ENCODE measurements at places on chromosomes 11 and 22. TPM values are rescaled to one million over a fixed set of nuclear protein-coding genes. Genes with fewer than 3 reads are reported as not detected.

BATF2 gene
- 7.5 TPM for total RNA-seq

UBQLN3 gene
- total RNA-seq, result 0.14 TPM

EWSR1 gene
- total RNA-seq, result 149 TPM

UBTFL1 gene
- total RNA-seq, result not detected

SF3A1 gene
- 164 TPM for total RNA-seq

MMP12 gene
- 0.75 TPM for total RNA-seq

PGA5 gene
- total RNA-seq, result not detected

OR8J3 gene
- total RNA-seq, result not detected

DNA sequence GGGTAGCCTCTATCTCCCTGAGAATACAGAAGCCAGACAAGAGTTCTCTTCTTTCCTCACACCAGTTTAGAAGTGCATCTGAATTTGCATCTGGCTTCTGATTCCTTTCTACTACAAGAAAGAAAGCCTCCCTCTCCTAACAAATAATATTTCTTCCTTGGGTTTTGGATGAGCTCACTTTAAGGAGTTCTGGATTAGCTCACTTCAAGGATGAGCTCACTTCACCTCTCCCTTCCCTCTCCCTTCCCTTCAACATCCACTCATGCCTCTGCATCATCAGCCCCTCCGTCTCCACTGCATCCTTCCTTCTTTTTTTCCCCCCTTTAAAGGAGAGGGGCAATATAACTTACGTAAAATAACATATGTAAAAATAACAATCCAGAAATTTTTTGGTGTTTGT is 1.6 kb upstream of the MTNR1B start:
- H3K4me1 ChIP-seq, result no peaks in the 10 kb centered on the region
- no peak overlapping the region for H3K27ac ChIP-seq
- H3K4me3 ChIP-seq, result no peak overlapping the region
- peaks cover 15% of the 10 kb centered on the region for H3K27me3 ChIP-seq

DNA sequence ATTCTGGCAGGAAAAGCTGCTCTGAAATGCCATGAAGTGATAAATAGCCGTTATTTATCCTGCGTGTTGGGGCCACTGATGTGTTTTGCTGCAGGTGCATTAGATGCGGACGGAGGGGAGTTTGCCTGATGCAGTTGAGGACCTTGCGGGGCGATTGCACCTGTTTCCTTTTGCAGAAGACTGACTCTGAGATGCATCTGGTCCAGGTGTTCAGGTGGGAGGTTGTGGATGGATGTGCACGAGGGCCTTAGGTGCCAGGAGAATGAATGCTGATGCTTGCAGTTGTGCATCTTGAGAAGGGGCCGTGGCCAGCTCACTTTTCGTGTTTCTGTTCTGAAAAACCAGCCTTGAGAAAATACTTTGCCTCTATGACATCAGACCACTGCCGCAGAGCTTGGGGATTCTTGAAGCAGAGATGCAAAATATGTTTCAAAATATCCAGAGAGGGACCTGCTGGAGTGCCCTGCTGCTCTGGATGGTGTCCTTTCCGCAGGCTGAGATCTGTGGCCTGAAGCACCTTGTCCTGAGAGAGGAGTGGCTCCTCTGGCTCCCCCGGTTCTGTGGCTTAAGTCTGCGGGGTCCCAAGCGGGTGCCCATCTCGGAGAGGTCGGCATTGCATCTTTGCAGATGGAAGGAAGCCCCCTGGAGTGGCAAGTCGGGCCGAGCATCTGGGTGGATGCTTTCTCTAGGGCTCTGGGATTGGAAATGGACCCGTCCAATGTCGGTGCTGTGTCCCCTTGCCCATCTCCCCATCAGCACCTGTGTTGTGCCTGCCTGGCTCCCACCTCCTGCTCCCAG is 1031.1 kb downstream of the TBC1D22A start:
- no peaks in the 10 kb centered on the region for H3K36me3 ChIP-seq
- DNase-seq, result no peak
- H3K4me1 ChIP-seq, result no peaks in the 10 kb centered on the region
- H3K27ac ChIP-seq, result no peak overlapping the region

DNA sequence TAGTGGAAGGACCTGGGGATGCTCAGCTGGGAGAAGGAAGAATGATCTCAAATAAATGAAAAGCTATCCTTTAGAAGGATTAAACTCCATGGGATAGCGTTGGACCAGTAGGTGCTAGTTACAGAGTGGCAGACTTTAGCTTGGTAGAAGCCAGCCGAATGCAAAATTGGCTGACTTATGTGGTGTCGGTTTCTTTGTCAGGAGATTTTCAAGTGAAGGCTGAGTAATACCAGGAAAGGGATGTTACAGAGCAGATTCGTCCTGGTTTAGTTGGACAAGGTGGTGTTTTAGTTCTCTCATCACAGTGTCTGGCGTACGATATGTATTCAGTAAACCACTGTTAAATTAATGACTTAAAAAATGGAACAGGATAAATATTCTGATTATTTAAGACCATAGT is 26.0 kb downstream of the FDX1 start:
- no peak for DNase-seq
- no peaks in the 10 kb centered on the region for H3K27me3 ChIP-seq
- peaks cover 35% of the 10 kb centered on the region for H3K36me3 ChIP-seq
- H3K4me3 ChIP-seq, result no peak overlapping the region
- no peak overlapping the region for H3K27ac ChIP-seq

DNA sequence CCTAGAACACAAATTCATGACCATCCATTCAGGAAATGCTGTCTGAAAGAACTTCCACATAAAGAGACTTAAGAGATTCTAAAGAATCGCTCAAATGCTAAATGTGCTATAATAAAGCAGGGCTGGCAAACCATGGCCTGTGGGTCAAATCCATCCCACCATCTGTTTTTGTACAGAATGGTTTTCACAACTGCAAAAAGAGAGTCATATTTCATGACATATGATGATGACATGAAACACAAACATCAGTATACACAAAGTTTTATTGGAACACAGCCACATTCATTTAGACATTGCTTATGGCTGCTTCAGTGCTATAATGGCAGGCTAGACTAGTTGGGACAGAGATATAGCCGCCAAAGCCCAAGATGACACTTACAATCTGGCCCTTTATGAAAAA is 85.1 kb downstream of the RRAS2 start:
- no peak for DNase-seq
- no peak overlapping the region for H3K4me3 ChIP-seq
- H3K4me1 ChIP-seq, result peaks cover 6% of the 10 kb centered on the region
- no peaks in the 10 kb centered on the region for H3K36me3 ChIP-seq

DNA sequence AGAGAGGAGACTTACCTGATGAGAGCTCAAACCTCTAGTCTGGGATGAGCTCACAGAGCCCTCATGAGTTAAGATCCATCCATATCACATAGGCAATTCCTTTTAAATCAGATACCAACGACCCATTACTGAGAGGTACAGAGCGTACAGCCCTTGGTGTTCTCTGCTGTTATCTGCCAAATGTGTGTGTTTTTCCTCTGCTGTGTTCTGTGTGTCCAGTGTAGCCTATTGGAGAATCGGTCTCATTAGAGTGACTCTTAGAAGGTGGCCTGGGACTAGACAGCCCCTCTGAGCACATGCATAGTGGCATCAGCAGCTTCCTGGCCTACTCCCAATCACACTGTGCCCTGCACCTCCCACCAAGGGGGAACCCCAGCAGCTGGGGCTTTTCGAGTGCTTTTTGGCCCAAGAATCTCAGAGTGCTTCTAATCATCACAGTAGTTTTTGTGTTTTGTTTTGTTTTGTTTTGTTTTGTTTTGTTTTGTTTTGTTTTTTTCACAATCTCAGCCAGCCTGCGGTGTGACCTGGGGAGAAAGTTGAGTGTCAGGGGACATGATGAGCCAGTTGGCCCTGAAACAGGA is 25.4 kb downstream of the TP53AIP1 start:
- no peaks in the 10 kb centered on the region for H3K27me3 ChIP-seq
- H3K4me3 ChIP-seq, result no peak overlapping the region

- no peak overlapping the region for H3K27ac ChIP-seq
- no peak overlapping the region for H3K4me3 ChIP-seq
- DNase-seq, result no peak
- peaks cover 1% of the 10 kb centered on the region for H3K36me3 ChIP-seq
- peaks cover 2% of the 10 kb centered on the region for H3K4me1 ChIP-seq
Measured at GRCh38 chr11:35800970-35801953, 138.7 kb downstream of the TRIM44 start.

DNA sequence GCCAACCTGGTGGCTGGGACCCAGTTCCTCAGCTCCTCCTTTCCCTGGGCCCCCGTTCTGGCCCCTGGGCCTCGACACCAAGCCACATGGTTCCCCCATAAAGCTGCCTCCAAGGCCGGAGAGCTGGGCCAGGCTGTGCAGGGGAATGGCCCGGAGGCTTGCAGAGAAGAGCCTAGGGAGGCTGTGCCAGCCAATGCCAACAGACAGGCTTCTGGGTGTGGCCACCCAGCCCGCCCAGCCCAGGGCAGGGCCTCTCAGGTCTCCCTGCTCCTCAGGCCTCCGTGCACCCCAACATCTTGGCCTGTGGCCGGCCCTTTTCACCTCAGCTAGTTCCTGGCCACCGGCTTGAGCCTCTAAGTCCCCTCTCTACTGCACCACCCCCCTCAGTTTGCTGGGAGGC is 17.4 kb upstream of the FLRT1 start:
- H3K27ac ChIP-seq, result no peak overlapping the region
- H3K36me3 ChIP-seq, result no peaks in the 10 kb centered on the region
- no peaks in the 10 kb centered on the region for H3K27me3 ChIP-seq
- H3K4me3 ChIP-seq, result no peak overlapping the region
- no peaks in the 10 kb centered on the region for H3K4me1 ChIP-seq

GRCh38 chr11:58796333-58796732 is 48.2 kb downstream of the GLYATL2 start:
- no peak for DNase-seq
- no peaks in the 10 kb centered on the region for H3K27me3 ChIP-seq
- no peaks in the 10 kb centered on the region for H3K4me1 ChIP-seq
- H3K4me3 ChIP-seq, result no peak overlapping the region
- no peak overlapping the region for H3K27ac ChIP-seq
- H3K36me3 ChIP-seq, result no peaks in the 10 kb centered on the region

- H3K27ac ChIP-seq, result peak overlapping the region; percentile 96
- peak; percentile 84 for DNase-seq
- no peaks in the 10 kb centered on the region for H3K27me3 ChIP-seq
- peak overlapping the region; percentile 83 for H3K4me3 ChIP-seq
- peaks cover 46% of the 10 kb centered on the region for H3K4me1 ChIP-seq
Measured at GRCh38 chr11:60915248-60915914, 1.4 kb downstream of the TMEM109 start.

- DNase-seq, result no peak
- no peaks in the 10 kb centered on the region for H3K27me3 ChIP-seq
- H3K27ac ChIP-seq, result no peak overlapping the region
- H3K36me3 ChIP-seq, result no peaks in the 10 kb centered on the region
Measured at GRCh38 chr11:26028393-26028911, 303.5 kb upstream of the ANO3 start.

GRCh38 chr11:123419731-123420452 is 10.2 kb upstream of the GRAMD1B start:
- no peaks in the 10 kb centered on the region for H3K36me3 ChIP-seq
- DNase-seq, result no peak
- H3K4me3 ChIP-seq, result no peak overlapping the region
- peaks cover 9% of the 10 kb centered on the region for H3K27me3 ChIP-seq
- no peak overlapping the region for H3K27ac ChIP-seq
- H3K4me1 ChIP-seq, result no peaks in the 10 kb centered on the region

DNA sequence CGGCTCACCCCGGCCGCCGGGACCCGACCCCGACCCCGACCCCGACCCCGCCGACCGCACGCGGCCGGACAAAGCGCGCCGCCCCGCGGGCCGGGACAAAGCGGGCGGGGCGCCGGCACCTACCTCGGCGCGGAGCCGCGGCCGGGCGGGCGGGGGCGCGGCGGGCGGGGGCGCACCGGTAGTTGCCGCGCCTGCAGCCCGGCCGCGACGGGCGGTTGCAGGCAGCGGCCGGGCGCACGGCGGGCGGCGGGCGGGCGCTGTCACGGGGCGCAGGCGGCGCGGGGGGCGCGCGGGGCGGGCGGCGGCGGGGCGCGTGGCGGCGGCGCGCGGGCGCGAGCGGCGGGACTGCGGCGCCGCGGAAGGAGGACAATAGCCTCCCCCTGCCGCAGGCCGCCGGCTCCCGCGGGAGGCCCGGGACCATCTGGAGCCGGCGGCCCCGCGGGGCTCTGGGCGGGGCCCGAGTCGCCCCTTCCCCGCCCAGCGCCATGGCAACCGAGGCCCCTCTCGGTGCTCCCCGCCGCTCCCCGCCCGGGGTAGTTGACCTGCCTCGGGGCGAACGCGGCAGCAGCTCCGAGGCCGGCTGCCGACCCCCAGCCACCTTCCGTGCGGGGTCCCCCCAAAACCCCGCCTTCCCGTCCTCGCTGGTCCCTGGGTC is 851 bp downstream of the SPTBN2 start:
- DNase-seq, result no peak
- H3K4me1 ChIP-seq, result peaks cover 10% of the 10 kb centered on the region
- peak overlapping the region; percentile 44 for H3K4me3 ChIP-seq
- H3K36me3 ChIP-seq, result no peaks in the 10 kb centered on the region
- H3K27me3 ChIP-seq, result peaks cover 22% of the 10 kb centered on the region
- no peak overlapping the region for H3K27ac ChIP-seq

- no peak for DNase-seq
- no peak overlapping the region for H3K4me3 ChIP-seq
- H3K27me3 ChIP-seq, result no peaks in the 10 kb centered on the region
- no peaks in the 10 kb centered on the region for H3K36me3 ChIP-seq
- no peaks in the 10 kb centered on the region for H3K4me1 ChIP-seq
Measured at GRCh38 chr22:36245805-36246356, 6.6 kb upstream of the APOL2 start.

DNA sequence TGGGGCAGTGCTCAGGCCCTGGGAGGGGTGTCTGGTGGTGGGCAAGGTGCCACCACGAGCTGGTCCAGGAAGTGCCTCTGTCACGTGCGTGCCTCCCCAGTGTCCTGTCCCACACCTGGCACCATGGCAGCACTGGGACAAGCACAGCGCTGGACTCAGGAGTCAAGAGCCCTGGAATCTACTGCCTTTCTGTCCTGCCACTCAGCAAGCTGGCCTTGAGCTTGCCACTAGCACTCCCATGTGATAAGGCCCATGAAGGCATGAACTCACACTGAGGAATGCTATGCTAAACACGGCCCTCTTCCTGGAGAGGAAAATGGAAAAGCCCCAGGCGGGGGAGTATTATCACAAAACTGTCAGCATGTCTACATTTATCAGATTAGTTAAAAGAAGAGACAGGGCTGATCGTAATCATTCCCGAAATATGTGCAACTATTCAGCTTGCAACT is 50.7 kb upstream of the SLC35C1 start:
- no peak overlapping the region for H3K4me3 ChIP-seq
- H3K27me3 ChIP-seq, result peaks cover 15% of the 10 kb centered on the region
- H3K27ac ChIP-seq, result no peak overlapping the region
- no peaks in the 10 kb centered on the region for H3K4me1 ChIP-seq
- DNase-seq, result peak; percentile 68

DNA sequence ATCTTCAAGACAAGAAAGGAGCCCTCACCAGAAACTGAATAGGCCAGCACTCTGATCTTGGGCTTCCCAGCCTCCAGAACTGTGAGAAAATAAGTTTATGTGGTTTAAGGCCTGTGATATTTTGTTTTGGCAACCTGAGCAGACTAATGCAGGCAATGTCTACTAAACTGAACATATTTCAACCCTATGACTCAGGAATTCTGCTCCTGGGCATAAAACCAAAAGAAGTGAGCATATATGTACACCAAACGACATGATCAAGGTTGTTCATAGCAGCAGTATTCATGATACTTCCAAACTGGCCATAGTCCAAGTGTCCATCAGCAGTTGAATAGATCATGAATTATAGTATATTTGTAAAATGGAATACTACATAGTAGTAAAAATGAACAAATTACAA is 29.0 kb downstream of the CSNK2A3 start:
- no peaks in the 10 kb centered on the region for H3K36me3 ChIP-seq
- no peak overlapping the region for H3K4me3 ChIP-seq
- no peaks in the 10 kb centered on the region for H3K27me3 ChIP-seq
- no peak overlapping the region for H3K27ac ChIP-seq
- H3K4me1 ChIP-seq, result no peaks in the 10 kb centered on the region

Data from upper lobe of right lung (tissue), 1 donor.